Gastroesophageal sphincter (tissue), 4 donors: ENCODE measurements at places on chromosomes 16 and 17.

- ATAC-seq, result no peak
Measured at GRCh38 chr17:9944704-9945103, 39.6 kb upstream of the RCVRN start.

GRCh38 chr17:65294181-65294719, 157.1 kb downstream of the RGS9 start:
- peak; percentile 88 for ATAC-seq

- no peak for ATAC-seq
Measured at GRCh38 chr17:82599674-82600661, 48.3 kb downstream of the WDR45B start.

DNA sequence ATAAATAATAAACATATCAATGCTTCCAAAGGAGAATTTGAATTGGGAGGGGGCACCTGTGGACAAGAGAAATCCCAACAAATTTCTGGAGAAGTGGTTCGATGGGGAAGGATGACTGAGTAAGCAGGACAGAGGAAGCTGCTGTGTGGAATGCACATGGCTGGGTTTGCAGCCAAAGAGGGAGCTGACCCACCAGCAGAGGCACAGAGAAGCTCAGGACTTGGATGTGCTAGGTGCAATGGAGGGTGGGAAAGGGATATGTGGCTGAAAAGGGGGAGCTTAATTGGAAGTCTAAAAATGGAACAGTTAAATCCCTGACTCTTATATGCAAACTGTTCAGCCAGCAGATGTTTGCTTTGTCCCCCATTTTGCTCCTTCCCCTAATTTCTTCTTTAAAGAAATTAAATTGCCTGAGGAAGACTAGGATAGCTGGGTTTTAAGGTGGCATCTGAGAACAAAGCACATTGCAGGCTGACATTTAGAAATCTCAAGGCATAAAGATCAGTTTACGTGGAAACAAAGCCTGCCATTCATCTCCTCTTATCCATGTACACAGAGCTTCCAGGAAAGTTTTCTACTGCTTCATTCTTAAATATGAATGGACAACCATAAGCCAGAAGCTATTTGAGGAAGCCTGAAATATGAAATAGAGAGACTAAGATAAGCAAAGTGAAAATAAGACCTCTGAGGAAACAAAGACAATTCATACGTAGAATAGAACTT, 23.0 kb upstream of the TNS4 start:
- ATAC-seq, result no peak

DNA sequence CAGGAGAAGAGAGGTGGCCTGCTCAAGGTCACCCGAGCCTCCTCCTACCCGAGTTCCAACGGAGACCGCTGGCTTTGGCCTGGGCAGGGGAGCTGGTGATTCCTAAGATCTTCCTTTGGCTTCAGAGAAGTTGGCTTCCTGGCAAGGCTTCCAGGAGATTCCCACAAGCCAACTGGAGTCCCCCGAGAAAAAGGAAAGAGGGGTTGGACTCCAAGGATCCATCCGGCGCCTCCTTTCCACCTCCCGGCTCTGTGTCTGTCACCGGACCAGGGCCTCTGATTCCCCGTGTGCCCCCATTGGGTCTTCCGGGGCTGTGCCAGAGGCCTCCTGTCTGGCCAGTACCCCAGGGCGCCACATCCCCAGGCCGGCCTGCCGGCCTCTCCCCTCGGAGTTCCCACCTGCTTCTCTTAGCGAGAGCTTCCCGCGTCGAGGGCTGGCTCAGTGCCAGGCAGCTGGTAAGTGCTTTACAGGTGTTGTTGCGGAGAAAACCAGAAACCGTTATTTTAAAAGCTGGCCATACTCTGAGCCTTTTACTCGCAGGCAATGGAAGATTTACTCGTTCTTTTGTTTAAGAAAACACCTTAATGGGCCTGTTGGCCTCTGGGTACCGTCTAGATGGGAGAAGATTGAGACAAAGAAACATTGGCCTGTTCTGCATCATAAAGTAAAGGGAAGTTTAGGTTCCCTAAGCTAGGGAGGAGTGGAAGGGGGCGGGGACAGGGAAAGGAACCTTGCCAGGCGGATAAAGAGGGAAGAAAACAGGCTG, 258.4 kb upstream of the SDK2 start:
- ATAC-seq, result no peak

- no peak for ATAC-seq
Measured at GRCh38 chr16:87376660-87377059, 6.9 kb downstream of the FBXO31 start.
